ENCODE measurements at places on chromosomes 16 and 17. TPM values are rescaled to one million over a fixed set of nuclear protein-coding genes. Genes with fewer than 3 reads are reported as not detected.

GRCh38 chr17:80108036-80108971 lies 6.9 kb downstream of the GAA start:
- DNase-seq, result no peak

DNA sequence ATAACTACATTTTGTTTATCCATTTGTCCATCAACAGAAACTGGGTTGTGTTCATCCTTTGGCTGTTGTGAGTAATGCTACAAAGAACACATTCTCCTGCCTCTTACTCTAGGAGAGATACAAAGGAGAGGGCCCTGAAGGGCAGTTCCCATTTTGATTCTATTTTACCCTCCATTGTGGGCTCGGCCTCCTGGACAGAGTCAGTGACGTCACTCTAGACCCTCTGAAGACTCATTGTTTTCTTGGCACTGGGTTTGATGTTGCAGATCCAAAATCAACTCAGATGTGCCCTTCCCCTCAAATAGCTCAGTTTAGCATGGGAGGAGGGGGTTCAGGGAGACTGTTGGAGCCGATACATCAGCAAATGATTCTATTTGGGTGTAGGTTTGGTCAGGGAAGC lies 280.9 kb downstream of the UTP18 start:
- no peak for DNase-seq

The SEZ6L2 gene
- total RNA-seq, result 0.84 TPM

- no peak for DNase-seq
Measured at GRCh38 chr17:39664581-39665561, at the start of gene TCAP. TSS of gene TCAP (plus strand) at chr17:39665349. CDS start at chr17:39665360, 11 bp downstream.

DNA sequence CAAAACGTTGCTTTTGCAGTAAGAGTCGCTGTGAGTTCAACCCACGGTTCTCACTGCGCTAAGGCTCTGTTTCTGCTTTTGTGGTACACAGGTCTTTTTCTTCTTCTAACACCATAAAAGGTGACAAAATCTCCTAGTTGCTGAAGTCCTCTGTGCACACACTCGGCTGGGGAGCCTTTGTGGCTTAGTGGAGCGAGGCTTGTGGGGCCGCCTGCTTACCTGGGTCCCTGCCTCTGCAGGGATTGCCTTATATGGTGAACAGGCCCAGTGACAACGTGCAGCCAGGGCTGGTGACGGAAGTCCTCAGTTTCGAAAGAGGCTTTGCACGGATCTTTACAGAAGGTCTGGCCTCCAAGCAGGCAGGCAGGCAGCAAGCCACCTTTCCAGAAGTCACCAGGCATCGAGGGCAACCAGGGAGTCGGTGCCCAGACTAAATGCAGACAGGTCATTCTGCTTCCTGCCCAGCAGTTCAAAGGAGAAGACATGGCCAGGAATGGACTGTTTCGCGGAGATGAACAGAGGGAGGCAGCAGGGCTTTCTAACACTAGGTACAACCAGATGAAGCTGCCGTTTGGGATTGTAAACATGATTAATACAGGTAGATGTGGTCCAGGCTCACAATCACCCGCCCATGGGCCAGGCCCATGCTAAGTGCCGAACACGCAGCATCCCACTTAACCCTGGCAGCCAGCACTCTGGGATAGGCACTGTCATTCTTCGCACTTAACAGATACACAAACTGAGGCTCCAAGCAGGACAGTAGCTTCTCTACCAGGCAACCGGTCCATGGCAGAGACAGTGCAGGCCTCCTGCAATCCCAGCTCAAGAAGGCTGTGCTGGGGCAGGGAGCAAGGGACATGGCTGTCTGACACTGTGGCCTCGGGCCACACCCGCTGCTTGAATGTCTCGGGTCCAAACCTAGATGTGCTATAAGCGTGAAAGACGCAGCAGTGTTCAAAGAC lies 10.7 kb upstream of the MEAK7 start:
- DNase-seq, result no peak

Data from esophagus muscularis mucosa (tissue), 4 donors.